ENCODE measurements at places on chromosomes 4 and X.

DNA sequence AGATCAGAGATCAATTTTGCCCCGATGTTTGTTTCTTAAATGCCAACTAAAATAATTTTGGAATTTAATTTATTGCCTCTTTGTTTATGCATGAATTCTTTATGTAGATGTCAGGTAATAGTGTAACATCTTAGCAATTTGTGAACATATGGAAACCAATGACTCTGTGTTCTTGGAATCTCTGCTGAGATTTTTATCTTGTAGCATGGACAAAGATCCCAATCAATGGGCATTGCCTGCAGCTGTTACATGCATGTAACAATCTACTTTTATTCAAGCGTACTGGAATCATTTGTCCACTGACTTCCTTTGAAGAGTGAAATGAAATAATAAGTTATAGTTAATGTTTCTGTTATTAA is 61.6 kb upstream of the ARSJ start:
- no peak for DNase-seq

GRCh38 chr4:87092389-87093141 is 127.9 kb downstream of the KLHL8 start:
- no peak for DNase-seq

DNA sequence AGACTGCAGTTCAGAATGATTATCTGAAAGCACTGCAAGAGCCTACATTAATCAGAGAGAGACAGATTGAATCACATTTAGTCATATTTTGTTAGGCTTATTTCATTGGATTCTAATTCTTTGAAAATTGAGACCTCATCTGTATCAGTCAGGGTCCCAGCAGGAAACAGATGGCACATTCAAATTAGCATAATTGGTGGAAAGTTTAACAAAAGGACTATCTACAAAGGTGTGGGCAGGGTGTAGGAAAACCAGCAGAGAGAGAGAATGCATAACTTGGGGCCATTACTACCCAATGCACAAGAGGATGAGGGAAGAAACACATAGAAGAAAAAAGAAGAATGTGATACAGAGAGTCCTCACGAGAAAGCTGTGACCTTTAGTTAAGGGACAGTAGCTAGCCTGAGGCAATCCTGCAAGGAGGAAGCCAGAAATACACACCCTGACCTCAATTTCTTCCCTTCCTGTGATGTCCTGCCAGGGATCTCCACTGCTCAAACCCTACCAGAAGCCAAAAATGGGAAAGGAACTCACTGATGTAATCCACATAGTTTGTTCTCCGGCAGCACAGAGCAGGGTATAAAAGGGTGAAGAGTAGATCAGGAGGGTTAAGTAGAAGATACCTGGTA is 17.7 kb upstream of the XKRX start:
- no peak for DNase-seq

GRCh38 chrX:44343412-44344141 is at the start of gene EFHC2:
TSS of gene EFHC2 (minus strand) at chrX:44343672. CDS start at chrX:44343588, 84 bp downstream.
- no peak for DNase-seq

GRCh38 chrX:136487647-136488046 is at the start of gene BRS3:
TSS of gene BRS3 (plus strand) at chrX:136487947. CDS start at chrX:136488115, 168 bp downstream.
- DNase-seq = no peak

GRCh38 chrX:139905051-139905450 is 27.8 kb downstream of the ATP11C start:
- DNase-seq = no peak

- DNase-seq = no peak
Observed at GRCh38 chr4:110982486-110982885, 359.6 kb upstream of the PITX2 start.

DNA sequence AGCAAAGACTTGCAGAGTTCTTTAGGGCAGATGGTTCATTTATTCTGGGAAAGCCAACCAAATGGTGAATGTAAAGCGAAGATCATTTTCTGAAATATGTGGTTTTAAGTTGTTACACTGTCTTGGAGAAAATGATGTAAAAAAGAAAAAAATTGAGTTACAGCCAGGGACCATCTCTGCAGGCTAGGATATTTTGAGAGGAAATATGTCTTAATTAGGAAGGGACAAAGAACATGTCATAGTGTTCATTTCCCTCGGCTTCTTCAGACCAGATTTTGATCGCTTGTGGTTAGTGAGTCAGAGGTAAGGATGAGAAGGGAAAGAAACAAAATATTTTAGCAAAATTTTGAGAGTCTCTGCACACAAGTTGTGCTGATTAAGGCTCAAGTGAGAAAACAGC is 59.0 kb upstream of the C1QTNF7 start:
- no peak for DNase-seq

GRCh38 chr4:309807-310206 is 4.5 kb upstream of the ZNF732 start:
- DNase-seq = no peak

DNA sequence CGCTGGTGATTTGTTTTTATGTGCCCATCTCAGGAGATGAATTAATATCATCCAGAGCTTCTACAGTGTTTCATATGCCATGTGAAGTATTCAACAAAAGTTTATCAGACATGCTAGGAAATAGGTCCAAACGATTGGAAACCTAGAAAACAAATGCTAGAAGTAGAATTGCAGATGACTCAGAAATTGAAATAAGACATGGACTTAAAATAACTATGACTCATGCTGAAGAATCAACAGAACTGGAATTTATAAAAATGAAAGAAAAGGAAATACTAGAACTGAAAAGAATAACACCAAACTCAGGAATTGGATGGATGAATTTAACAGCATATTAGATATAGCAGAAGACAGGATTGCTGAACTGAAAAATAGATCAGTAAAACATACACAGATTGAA is 172.7 kb upstream of the GIMD1 start:
- DNase-seq = no peak

- DNase-seq = peak; percentile 4
Observed at GRCh38 chrX:103404231-103405008, 28.1 kb downstream of the BEX3 start.

- DNase-seq = no peak
Observed at GRCh38 chr4:182973511-182973911, 56.3 kb upstream of the DCTD start.

- DNase-seq = no peak
Observed at GRCh38 chrX:136395271-136395670, 92.5 kb upstream of the BRS3 start.

DNA sequence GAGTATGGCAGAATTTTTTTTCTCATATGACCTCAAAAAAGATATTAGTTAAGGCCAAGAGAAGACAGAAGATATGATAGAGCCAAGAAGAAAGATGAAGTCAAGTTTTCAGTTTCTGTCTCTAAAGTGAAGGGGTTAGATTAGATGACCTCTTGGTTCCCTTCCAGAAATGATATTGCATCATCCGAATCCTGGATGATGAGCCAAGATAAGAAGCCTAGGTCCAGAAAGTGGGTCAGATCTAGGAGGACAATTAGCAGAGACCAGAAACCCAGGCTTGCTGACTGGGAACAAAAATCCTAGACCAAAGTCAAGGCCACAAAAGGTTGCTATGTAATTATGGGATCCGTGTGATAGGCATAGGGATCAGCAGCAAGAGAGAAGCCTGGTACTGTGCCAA is 20.2 kb downstream of the SATL1 start:
- no peak for DNase-seq

GRCh38 chrX:70141373-70141772 is 8.1 kb downstream of the IGBP1 start:
- no peak for DNase-seq

GRCh38 chr4:108900018-108900580 is 137.2 kb upstream of the ETNPPL start:
- no peak for DNase-seq

- no peak for DNase-seq
Observed at GRCh38 chrX:49041744-49042580, 1.2 kb downstream of the TFE3 start.

GRCh38 chrX:47499293-47499692 is 16.3 kb upstream of the ZNF41 start:
- DNase-seq = no peak

DNA sequence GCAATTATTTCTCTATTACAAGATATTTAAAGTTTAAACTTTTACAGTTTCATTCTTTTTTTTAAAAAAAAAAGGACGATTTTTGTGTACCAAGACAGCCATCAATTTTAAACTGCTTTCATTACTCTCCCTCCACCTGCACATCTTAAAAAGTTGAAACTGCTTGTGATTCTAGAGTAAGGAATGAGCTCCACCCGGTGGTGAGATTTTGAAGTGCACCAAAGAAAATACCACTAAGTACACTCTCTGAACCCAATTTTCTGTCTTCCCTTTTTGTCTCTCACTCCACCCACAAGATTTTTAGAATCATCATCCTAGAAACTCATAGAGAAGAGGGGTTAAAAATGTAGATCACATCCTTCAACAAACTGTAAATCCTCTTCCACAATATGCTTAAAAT is 91.3 kb upstream of the WDR44 start:
- no peak for DNase-seq

GRCh38 chrX:41384051-41384705 is 50.2 kb downstream of the DDX3X start:
- DNase-seq = peak; percentile 6

DNA sequence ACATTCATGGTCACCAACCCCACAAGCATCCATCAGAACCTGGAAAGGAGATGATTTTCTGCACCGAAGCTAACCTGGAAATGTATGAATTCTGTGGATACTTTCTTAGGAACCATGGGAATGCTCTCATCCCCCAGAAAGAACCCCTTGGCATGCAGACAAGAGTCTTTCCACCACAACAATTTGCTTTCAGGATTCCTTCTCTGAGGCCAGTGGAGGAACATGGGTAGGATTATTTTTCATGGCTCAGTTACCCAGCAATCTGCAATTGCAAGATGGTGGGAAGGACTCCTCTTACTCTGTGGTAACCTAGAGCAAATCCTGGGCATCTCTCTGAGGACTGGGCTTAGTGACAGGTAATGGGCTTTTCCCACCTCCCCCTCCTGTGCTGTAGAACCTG is 131.9 kb upstream of the MSX1 start:
- no peak for DNase-seq

- no peak for DNase-seq
Observed at GRCh38 chr4:141977433-141977832, 341.1 kb downstream of the IL15 start.

All from GOT3 (cell line).